Astrocyte of the hippocampus (primary cell): ENCODE measurements at places on chromosomes 12 and 14.

DNA sequence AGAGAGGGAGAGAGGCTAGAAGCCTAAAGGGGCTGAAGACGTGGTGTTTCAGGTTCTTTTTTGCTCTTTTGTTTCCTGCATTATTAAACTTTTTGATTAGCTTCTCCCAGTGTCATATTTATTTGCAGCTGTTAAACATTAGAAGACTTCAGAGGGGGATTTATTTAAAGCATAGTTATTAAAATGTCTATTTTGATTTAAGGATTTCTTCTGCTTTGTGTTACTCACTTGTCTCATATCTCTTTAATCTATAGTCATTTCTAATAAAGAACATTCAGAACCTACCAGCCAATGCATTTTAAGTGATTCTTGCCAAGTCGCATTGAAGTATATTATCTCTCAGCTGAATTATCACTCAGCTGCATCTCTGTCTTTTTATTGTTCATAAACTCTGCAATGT is 152.0 kb upstream of the DYRK2 start:
- no peak for DNase-seq

GRCh38 chr12:7113389-7113871 is 4.4 kb upstream of the C1RL start:
- peak; percentile 57 for DNase-seq

DNA sequence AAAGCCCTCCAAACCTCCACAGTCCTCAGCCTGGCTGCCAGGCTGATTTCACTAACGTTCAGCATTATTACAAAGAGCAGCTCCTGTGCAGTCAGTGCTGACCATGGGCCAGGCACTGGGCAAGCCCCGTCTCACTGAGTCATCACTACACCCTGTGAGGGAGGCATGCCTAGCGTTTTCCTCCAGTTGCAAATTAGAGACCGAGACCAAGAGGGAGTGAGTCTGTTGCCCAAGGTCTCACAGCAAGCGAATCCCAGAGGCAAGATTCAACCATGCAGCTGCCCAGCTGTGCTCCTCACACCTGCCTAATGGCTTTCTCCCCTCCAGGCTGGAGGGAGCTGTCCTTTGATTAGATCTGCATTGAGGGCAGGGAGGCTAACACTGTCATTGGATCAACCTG is 229.3 kb upstream of the LHX5 start:
- peak; percentile 75 for DNase-seq

GRCh38 chr14:91521061-91521640 is 11.0 kb upstream of the PPP4R3A start:
- DNase-seq, result no peak

- DNase-seq, result no peak
Observed at GRCh38 chr12:70497508-70497907, 131.4 kb downstream of the KCNMB4 start.

DNA sequence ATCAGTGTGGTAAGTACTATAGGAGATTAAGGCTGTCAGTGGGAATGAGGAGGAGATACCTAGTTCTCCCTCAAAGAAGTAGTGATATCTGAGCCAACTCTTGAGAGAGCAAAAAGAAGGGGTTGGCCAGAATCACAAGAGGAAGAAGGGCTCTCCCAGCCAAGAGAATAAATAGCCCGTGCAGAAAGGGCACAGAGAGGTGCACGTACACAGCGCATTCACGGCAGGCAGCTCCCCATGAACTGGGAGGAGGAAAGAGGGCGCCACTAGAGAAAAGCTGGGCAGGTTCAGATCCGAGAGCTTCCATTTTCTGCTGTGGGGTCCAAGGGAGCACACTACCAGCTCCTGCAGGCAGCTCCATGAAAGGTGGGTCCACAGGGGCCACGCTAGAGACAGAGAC is 59.9 kb downstream of the PPP2R5E start:
- no peak for DNase-seq

GRCh38 chr14:96752594-96752993 is 44.6 kb upstream of the VRK1 start:
- DNase-seq, result no peak

DNA sequence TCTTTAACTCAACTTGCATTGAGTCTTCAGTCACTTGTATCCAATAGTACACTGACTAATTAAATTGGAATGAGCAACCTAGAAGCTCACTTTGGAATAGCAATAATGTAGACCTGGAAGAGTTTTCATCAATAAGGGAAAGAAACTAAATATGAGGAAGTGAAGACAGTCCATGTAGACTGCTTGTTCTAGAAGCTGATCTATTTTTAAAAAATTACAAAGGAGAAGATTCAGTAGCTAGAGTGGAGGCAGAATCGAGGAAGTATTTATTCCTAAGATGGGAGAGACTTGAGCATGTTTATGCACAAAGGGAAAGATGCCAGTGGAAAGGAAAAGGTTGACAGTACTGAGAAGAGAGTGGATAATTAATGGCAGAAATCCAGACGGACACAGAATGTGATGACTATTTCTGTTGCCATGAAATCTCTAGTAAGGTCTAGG is 156.3 kb upstream of the PDE3A start:
- DNase-seq, result peak; percentile 56

DNA sequence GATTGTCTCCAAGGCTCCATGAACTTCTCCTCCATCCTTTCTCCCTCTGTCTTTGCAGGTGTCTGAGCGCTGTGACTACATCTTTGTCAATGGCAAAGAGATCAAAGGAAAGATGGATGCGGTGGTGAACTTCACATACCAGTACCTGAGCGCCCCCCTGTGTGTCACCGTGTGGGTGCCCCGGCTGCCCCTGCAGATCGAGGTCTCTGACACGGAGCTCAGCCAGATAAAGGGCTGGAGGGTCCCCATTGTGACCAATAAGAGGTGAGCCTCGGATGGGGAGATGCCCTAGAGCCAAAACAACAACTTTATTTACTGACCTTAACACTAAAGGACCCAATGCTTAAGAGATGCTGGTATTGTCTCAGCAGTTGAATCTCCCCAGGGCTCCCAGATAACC is 130.0 kb downstream of the SLC15A4 start:
- no peak for DNase-seq

- no peak for DNase-seq
Observed at GRCh38 chr12:28618171-28618570, 427.9 kb downstream of the CCDC91 start.

DNA sequence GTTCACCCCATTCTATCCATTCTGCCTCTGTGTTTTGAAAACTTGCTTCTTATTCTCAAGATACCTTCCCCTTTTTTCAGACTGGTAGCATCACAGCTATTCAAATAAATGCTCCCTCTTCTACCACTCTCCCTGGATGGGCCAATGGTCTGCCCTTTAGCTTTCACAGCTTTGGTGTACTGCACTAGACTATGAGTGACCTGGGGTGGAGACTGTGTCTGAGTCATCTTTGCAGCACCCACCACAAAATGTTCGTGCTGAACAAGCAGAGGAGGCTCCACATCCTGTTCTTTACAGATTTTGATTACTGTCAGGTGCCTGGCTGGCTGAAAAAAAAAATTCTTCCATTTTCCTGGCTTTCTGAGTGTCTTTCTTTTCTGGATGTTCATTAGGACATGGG is 1104.1 kb upstream of the TMEM132C start:
- DNase-seq, result peak; percentile 59

DNA sequence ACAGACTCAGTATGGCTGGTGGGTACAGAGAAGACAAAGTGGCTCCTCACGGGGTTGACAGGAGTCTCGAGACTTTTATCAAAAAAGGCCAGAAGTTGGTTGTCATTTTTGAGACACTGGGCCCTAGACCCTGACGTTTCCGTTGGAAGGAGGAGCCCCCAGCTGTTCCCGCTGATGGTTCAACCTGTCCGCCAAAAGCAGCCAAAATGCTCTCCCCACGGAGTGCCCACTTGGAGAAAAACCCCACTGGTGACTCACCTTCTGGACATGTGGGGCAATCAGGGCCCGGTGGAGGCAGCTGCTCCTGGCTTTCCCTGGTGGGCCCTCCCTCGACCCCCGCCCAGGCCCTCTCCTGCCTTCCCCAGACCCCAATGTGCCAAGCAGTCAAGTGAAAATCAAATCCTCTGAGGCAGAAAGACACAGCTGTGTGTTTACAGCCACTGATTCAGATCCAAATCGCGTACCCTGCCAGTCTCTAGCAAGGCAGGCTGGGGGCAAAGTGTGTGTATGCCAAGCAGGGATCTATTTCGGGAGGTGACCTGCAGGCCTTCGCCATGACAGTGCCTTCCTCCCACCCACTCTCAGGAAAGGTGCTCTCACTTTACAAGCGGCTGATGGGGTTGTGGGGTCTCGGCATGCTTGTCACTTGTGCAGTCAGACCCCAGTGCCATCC is 347.4 kb downstream of the DPF3 start:
- DNase-seq, result peak; percentile 25

- DNase-seq, result no peak
Observed at GRCh38 chr12:105292705-105293104, 37.8 kb upstream of the C12orf75 start.

- no peak for DNase-seq
Observed at GRCh38 chr12:46573347-46573658, 200.7 kb upstream of the SLC38A2 start.

DNA sequence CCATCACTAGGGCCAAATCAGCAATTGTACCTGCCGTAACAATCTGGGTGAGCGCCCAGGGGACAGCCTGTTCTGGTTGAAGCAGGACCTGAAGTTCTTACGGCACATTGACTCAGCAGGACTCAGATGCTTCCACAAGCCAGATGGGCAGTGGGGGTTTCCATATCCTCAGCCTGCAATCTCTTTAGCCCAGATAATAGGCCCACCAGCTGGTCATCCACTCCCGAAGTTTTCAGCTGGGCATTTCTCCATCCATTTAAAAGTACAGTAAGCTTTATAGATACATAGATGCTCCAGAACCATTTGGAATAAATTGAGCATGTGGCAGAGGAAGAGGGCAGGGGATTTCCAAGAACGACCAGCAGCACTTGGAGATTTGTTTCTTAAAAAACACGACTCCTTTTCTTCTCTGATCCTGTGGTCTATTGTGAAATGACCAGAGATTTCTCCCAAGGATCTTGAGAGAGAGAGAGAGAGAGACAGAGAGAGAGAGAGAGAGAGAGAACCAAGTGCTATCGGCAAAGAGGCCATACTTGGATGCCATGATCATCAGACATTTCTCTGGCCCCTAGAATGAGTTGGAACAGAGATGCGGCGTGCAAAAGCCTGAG is 74.8 kb upstream of the PLXNC1 start:
- no peak for DNase-seq

- DNase-seq, result no peak
Observed at GRCh38 chr12:54585243-54585642, 3.2 kb downstream of the PPP1R1A start.

DNA sequence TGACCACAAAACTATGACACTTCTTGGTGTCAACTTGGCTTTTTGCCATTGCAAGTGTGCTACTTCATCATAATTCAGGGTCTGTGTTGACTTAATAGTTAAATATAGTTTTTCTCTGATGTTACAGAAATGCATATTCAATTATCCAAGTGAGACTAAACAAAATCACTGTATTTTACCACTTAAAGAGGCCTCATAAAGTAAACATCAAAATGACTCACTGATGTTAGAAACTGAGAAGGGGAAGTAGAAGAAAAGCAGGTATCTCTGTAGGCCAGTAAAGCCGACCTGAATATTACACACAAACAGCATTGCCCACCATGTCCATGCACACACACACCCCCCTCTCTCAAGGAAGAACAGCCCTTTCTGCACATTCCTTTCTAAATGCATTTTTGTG is 55.4 kb downstream of the RPAP3 start:
- no peak for DNase-seq

- DNase-seq, result peak; percentile 76
Observed at GRCh38 chr14:98909251-98909944, 362.6 kb downstream of the BCL11B start.

DNA sequence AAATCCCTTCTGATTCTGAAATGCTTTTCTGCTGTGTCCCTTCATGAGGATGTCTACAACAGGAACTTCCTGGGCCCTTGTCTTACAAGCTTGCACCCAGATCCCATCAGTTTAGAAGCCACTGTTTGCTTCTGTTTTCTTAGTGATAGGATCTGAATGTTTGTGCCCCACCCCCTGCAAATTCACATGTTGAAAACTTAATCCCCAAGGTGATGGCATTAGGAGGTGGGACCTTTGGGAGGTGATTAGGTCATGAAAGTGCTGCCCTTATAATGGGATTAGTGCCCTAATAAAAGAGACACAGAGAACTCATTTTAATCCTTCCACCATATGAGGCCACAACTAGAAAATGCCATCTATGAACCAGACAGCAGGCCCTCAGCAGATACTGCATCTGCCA is 36.0 kb upstream of the GNPNAT1 start:
- DNase-seq, result no peak

GRCh38 chr12:131815131-131815530 is 13.1 kb upstream of the MMP17 start:
- DNase-seq, result no peak

- DNase-seq, result no peak
Observed at GRCh38 chr12:131261906-131262305, 308.2 kb downstream of the ADGRD1 start.

DNA sequence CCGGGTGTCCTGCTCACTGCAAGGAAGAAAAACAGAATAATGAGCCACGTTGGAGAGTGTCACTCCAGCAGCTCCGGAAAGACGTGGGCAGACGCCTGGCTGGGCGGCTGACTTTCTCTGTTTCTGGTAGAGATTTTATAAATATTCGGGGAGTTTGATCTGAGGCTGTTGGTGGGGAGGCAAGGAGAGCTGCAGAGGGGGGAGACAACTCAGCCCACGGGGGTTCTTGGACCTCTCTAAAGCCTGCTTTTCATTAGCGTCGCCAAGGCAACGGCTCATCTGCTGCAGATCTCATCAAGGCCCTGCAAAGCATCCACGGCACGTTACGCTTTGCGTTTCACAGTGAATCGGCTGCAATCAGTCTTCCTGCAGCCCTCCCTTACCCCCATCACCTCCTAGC is 207.2 kb downstream of the ZFP36L1 start:
- DNase-seq, result peak; percentile 28

GRCh38 chr14:58752771-58753201 is 115.0 kb downstream of the DACT1 start:
- peak; percentile 75 for DNase-seq

DNA sequence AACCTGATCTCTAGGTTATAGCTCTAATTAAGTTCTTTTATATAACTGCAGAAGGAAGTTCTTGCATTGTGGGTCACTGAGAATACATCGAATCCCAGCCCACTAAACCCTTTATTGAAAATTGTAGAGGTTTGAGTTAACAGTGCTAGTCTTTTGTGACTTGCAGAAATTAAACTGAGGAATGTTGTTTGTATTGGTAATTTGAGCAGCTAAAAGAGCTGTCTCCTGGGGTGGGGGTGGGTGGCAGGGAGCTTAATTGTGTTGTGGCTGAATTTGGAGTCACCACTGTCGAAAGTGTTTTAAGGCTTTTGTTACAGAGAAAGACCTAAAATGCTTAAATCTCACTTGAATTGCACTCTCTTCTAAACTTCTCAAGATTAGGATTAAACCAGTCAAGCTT is 3.2 kb upstream of the COX8C start:
- DNase-seq, result no peak
